Left cardiac atrium (tissue), 4 donors: ENCODE measurements at places on chromosomes 5 and 9. TPM values are rescaled to one million over a fixed set of nuclear protein-coding genes. Genes with fewer than 3 reads are reported as not detected.

Gene FOXE1
- total RNA-seq: not detected

DNA sequence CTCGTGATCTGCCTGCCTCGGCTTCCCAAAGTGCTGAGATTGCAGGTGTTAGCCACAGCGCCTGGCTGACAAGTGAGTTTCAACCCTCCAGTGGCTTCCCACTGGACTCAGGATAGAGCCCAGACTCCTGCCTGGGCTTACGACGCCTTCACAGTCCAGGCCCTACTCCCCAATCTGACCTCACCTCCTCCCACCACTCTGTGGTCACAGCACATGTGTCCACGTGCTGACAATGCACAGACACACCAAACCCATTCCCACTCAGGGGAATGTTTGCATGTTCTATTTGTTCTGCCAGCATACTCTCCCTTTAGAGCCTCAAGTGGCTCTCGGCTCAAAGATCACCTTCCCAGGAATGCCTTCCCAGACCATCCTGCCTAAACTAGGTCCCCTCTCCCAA lies 31.1 kb upstream of the TRIM14 start:
- no peak for DNase-seq

DNA sequence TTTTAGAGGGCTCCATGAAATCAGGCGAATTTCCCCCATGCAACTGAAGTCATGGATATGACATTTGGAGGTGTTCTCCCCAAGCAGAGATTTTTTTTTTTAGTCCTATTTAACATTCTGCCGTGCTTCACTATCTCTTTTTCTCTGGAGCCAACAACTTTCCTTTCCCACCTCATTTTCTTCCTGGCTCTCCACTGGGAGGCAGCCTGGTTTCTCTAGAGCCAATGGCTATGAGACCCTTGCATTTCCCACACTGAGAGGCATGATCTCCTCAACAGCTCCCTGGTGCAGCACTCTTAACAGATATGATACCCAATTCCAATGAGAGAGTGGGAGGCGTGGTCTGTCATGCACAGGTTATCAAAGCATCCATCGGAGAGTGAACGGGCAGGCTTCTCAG lies 310.8 kb downstream of the DRD1 start:
- DNase-seq: no peak

GRCh38 chr5:147375151-147375550 lies 134.7 kb downstream of the DPYSL3 start:
- no peak for DNase-seq
